AG04449 (cell line): ENCODE measurements at places on chromosomes 3 and 15.
A peak's percentile ranks its signal among the peaks of the same experiment; 100 is the strongest.

- no peak for DNase-seq
Measured at GRCh38 chr3:196868297-196868661, 559 bp downstream of the SENP5 start.

DNA sequence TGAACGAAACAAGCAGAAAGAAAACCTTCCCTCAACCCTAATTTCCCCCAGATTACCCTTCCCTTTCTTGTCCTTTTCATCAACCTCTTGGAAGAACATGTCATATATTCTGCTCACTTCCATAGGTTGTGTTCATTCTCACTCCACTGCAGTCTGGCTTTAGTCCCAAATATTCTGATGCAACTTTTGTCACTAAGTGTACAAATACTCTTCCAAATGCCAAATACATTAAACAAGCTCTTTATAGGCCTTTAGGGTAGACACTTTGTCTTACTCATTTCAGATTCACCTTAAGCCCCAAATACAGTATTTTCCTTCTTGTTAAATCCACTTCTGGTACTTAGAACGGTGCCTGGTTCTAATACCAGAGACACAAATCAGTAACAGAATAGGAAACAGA is 406.5 kb upstream of the CDIN1 start:
- DNase-seq, result no peak

DNA sequence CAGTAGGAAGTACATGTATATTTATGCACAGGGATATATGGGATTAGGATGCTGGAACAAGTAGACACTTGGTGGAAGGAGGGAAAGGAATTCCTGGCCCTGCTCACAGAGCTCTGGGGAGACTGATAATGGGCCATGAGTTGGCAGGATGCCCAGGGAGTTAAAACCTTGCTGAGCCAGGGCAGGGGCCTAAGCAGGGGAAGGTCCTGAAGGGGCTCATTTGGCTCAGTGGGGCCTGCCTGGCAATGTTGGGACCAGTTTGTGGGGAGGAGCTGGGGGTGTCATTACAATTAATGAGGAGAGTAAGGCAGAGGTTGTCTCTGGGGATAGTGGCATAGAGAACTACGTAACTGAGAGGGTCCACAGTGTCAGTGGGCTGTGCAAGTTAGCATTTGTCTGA is 124.2 kb upstream of the ADPGK start:
- no peak for DNase-seq

GRCh38 chr3:177746337-177746933 is 549.2 kb upstream of the TBL1XR1 start:
- no peak for DNase-seq

GRCh38 chr3:73271-73670 is 123.3 kb upstream of the CHL1 start:
- DNase-seq, result no peak

- DNase-seq, result no peak
Measured at GRCh38 chr15:100713163-100713867, 110.9 kb downstream of the ASB7 start.

DNA sequence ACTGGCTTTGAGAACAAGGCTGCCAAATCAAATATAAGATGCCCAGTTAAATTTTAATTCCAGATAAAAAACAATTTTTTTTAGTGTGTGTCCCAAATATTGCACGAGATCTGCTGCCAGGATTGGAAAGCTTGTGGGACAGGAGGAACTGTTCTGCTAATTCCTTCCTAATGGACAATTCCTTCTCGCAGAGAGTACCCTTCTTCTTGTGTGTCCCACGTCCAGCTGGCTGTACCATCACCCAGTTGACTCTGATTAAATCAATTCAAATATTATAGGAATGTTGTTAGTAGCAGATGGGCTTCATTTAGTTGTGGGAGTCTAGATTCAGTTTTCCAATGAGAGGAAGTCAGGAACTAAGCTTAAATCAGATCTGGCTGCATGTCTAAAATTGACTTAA is 347.9 kb upstream of the ATP10A start:
- DNase-seq, result no peak

- DNase-seq, result no peak
Measured at GRCh38 chr3:11717768-11718636, 74.3 kb upstream of the VGLL4 start.

GRCh38 chr15:31271711-31272557 is 54.7 kb upstream of the KLF13 start:
- no peak for DNase-seq

DNA sequence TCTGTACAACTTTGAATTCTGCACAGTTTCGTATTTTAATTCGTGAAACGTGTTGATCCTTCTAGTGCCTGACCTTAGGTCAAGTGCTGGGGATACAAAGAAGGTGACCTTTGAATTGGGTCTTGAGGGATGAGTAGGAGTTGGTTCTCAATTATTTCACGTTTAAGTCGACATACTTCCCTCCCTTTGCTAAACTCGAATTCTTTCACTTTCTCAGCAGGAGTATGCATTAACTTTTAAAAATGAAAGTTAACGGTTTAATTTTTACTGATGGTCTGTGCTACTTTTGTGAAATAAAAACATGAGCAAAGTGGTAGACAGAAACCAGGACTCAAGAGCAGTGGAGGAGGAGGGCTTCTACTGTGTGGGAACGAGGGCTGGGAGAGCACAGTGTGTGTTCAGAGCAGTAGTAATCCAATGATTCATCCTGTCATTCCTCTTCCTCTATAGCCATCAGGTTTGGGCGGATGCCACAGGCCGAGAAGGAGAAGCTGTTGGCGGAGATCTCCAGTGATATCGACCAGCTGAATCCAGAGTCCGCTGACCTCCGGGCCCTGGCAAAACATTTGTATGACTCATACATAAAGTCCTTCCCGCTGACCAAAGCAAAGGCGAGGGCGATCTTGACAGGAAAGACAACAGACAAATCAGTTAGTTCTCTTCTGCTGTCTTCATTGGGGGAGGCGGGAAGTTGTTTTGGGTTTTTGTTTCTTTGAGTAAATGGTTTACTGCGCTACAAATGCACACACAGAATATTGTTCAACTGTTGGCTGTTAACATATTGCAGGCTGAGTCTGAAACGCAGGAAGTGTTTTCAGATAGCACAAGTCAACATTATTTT is 78.6 kb upstream of the TSEN2 start:
- no peak for DNase-seq

DNA sequence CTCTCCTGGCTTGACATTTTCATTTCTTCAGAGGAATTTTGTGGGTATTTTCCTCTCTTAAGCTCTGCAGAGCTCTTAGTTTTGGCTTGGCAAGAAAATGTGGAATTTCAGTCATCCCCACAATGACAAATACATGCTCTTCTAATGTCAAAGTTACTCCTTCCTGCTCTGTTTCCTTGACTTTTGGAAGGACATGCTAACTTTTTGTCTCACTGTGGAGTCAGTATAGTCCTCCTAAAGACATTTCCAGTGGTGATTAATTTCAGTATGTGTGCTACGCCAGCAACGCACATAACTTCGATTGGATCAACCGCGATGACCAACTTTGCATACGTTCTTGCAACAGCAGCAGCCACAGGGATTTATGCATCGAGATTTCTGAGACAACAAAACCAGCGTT is 13.3 kb downstream of the EBLN2 start:
- DNase-seq, result no peak

DNA sequence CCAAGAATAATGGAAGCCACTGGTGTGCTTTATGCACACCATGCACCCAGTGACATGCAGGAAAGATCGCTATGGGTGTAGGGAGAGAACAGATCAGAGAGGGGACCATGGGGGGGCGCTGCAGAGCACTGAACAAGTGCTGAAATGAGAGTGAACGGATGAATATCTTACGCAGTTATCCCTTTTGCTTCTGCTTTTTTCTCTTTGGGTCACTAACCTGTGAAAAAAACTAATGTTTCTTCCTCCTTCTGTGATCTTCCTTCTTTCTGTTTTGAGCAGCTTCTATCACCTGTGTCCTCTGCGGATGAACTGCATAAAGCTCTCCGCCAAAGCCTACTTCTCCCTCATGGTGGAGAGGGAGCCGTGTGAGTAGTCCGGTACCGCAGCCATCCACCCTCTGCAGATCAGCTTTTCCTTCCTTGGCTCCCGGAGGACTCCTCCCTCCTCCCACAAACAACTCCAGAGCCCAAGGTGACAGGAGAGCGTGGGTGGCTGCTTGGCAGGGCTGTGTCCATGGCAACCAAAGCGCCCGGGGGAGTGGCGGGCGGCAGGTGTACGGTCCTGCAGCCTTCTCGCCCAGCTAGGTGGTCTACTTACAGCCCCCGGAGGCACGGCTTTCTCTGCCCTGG is 106.2 kb downstream of the DGKG start:
- no peak for DNase-seq

DNA sequence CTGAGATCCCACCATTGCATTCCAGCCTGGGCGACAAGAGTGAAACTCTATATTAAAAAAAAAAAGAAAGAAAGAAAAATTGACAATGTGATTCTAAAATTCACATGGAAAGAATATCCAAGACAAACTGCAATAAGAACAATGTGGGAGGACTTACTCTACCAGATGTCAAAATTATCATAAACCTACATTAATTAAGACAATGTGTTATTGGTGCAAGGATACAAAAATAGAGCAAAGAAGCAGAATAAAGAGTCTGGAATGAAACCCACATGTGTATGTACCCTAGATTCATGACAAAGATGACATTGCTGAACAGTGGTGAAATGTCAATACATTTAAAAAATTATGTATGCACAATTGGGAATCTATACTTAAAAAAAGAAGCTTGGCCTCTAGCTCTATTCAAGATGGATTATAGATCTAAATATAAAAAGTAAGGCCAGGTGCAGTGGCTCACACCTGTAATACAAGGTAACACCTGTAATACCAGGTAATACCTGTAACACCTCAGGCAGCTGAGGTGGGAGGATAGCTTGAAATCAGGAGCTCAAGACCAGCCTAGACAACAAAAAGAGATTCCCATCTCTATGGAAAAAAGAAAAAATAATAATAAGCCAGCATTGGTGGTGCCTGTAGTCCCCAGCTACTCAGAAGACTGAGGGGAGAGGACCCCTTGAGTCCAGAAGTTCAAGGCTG is 45.7 kb downstream of the ZBTB11 start:
- DNase-seq, result no peak

- no peak for DNase-seq
Measured at GRCh38 chr3:94561094-94561493, 498.2 kb downstream of the NSUN3 start.

- peak; percentile 83 for DNase-seq
Measured at GRCh38 chr15:83323296-83323711, 38.8 kb upstream of the BNC1 start.

- DNase-seq, result no peak
Measured at GRCh38 chr3:1661839-1662238, 436.8 kb upstream of the CNTN4 start.

- no peak for DNase-seq
Measured at GRCh38 chr3:161070252-161070930, 34.8 kb downstream of the B3GALNT1 start.

DNA sequence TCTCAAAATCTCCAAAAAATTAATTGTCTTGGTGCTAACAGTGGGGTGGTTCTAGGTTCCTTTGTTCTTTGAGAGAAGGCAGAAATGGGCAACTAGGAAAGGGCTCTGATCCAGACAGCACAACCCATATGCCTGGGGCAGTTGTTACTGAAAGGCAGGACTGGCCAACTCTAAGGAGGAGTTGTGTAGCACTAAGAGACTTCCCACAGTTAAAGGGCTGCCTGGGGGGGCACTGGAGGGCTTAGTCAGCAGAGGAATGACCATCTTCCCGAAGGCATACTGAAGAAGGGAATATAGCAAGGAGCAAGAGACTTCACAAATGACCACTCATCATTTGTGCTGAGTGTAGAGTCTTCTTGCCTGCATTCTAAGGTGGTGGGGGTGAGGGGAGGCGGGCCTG is 15.8 kb downstream of the ILDR1 start:
- no peak for DNase-seq

DNA sequence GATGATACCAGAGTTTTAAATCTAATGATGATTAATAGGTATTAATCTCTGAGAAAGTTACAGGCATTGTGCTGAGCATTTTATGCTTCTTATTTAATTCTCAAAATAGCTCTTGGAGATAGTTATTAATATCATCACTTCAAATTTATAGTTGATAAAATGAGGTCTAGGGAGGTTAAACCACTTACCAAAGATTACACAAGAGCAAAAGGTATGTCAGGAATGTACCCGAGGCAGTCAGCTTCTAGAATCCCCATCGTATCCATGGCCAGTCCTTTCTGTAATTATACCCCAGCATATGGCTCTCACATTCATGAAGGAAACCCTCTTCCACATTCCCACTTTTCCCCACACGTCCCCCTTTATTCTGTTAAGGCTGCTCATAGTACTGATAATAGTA is 421.3 kb downstream of the PYDC2 start:
- peak; percentile 1 for DNase-seq

DNA sequence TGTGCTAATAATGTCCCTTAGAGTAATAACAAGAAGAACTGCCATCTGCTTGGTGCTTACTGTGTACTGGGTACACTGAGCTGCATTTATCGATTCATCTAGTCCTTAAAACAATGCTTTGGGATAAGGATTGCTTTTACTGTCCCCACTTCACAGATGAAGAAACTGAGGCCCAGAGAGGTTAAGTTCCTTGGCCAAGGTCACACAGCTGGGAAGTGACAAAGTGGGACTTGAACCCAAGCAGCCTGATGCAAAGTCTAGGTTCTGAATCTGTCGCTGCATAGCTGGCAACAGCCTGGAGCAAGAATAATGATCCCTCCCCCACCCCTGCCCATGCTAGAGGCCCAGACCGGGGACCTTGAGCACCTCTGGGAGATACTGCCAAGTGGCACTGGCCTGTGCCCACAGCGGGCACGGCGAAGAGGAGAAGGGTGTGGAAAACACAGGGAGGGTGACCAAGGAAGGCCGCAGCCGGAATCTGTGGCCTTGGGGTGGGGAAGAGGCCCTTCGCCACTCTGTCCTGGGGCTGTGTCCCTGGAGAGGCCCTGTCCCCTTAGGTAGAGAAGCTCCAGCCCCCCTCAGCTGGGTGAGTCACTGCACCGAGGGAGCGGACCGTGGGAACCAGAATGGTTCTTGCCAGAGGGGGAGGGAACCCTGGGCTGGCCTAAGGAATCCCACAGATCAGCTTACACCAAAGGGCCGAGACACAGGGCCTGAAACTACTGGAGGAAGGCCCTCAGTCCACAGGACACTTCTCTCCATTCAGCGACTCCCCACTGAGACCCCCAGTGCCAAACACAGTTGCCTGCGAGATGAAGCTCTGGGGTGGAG is 3.5 kb downstream of the PLXND1 start:
- DNase-seq, result peak; percentile 74

- no peak for DNase-seq
Measured at GRCh38 chr3:176873261-176873660, 324.0 kb downstream of the TBL1XR1 start.

- DNase-seq, result no peak
Measured at GRCh38 chr3:72183489-72183888, 398.5 kb upstream of the PROK2 start.

DNA sequence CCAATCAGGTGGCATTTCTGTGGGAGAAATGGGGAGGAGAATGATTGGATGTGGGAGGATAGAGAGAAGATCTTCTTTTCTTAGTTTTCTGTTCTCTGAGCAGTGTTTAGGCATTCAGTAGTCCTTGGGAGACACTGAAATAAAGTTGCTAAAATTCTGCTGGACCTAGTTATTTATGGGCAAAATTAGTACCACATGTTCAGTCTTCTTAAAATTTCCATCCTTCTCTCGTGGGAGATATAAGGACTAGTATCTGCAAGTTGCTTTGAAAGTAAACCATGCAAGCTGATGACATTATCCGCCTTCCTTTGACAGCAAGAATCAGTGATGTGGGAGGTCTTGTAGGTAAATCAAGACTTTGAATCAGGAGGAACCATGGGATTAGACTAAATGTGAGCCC is 19.9 kb upstream of the CHST2 start:
- DNase-seq, result no peak
